ENCODE measurements at places on chromosomes 3 and 15. TPM values are rescaled to one million over a fixed set of nuclear protein-coding genes. Genes with fewer than 3 reads are reported as not detected.

- no peak for DNase-seq
Measured at GRCh38 chr15:23570486-23570885, 5.0 kb downstream of the MKRN3 start.

- no peak for DNase-seq
Measured at GRCh38 chr3:13278783-13279531, 141.2 kb downstream of the NUP210 start.

The LEKR1 gene
- 3.2 TPM for polyA plus RNA-seq

GRCh38 chr3:31116651-31117050 is 222.2 kb upstream of the GADL1 start:
- DNase-seq, result no peak

GRCh38 chr3:123071581-123071980 is 4.8 kb downstream of the PDIA5 start:
- DNase-seq, result no peak

The INSYN1 gene
- 18.4 TPM for polyA plus RNA-seq

- no peak for DNase-seq
Measured at GRCh38 chr3:165624761-165625160, 212.5 kb downstream of the BCHE start.

DNA sequence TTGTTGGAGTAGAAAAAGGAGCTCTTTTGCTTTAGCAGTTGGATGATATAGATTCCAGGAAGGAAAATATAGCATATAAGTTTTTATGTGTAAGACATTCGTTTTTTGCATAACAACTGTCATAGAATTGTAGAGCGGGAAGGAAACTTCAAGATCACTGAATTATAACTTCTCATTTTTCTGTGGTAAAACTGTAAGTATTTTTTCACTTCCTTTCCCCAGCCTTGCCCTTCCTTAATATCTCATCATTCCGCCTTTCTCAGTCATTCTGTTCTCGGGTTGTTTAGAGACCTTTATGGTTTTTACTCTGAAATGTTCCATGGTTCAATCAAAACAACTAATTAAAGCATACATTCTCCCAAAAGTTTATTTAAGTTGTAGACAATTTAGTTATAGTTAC is 1.1 kb downstream of the EAF2 start:
- no peak for DNase-seq

The CCK gene
- not detected for polyA plus RNA-seq

DNA sequence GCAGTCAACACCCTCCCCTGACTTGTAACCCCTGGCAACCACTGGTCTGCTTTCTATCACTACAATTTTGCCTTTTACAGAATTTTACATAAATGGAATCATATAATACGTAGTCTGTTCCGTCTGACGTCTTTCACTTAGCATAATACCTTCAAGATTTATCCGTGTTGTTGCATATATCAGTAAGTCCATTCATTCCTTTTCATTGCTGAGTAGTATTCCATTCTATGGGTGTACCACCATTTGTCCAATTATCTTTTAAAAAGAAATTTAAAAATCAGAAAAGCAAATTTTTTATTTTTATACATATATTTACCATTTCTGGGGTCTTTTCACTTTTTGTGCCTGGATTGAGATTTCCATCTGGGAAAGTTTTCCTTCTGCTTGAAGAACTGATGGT is 35.5 kb downstream of the NOX5 start:
- DNase-seq, result no peak

The HYAL3 gene
- 4.0 TPM for polyA plus RNA-seq

The IQCH gene
- 2.0 TPM for polyA plus RNA-seq
